ENCODE measurements at places on chromosomes 5 and 9.
A peak's percentile ranks its signal among the peaks of the same experiment; 100 is the strongest.

GRCh38 chr5:157247267-157247666, 18.7 kb upstream of the CYFIP2 start:
- no peak for DNase-seq

DNA sequence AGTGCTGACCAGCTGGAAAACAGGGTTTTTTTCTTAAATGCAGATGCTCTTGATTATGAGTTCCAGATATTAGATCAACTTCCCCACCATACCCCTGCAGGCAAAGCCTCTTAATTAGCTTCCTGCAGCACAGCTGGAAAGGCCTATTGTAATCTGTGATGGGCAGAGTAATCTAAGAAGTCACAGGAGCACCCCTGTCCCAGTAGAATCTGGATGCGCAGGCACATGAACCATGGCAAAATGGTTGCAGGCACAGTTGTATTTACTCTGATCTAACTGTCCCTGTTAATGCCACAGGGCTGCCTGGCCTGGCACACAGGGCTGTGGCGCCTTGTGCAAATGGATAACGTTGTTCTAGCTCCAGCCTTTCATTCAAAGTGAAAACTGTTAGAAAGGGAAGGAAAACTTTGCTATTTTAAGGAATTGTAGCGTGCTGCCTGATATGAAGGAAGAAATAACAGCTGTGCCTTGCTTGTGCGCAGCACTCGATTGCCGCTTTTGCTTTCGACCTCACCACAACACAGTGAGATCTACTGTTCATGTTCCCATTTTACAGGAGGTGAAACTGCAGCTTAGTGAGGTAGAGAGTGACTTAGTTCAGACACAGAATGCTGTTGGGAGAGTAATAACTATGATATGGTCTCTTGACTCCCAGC, 2.3 kb downstream of the TGFBI start:
- no peak for DNase-seq

- DNase-seq: no peak
These were observed 391.7 kb downstream of the ACTL7B start for GRCh38 chr9:108463932-108464606.

- DNase-seq: peak; percentile 27
These were observed 68.7 kb upstream of the ZNF618 start for GRCh38 chr9:113807173-113808061.

DNA sequence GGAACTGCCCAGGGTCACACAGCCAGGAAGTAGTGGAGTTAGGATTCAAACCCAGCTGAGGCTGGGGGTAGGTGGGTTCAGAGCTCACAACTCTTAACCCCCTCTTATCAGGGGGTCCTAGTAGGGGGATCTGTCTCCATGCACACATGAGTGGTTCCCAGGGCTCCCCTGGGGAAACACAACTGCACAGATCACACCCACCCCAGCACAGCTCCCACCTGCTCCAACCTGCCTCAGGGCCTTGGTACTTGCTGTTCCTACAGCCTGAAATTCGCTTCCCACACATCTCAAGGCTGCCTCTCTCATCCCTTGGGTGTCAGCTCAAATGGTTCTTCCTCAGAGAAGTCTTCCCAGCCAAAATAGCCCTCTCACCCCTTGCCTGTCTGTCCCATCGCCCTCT, 4.8 kb downstream of the SNCB start:
- no peak for DNase-seq
